M059J (cell line): ENCODE measurements at places on chromosomes 7 and 10.

DNA sequence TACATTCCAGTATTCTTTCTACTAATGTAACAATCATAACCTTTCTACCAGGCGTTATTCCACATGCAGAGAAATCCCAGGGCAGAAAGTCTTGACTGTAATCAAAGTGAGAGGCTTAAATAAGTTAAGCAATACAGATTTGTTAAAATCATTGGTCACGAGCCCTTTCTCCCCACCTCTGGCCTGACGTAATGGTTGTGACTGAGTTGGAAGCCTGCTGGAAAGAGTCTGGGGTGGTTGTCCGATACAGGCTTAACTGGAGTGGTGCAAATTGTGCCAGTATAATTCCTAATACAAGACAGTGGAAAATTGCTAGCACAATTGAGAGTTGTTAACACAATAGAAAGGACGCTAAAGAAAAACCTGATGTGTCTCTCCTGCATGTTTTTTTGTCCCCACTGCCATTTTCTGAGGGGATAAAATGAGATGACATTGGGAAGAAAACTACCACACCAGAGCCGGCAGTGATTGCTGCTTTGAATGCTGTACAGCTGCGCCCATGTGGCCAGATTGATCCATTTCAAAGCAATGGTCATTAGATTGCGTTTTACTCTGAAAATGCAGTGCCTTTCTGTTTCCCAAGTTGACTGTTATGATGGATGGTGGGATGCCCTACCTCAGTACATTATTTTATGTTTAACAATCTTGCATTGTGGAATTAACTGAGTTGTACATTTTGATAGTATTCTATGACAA is 190.8 kb downstream of the POU6F2 start:
- DNase-seq, result no peak

GRCh38 chr7:157441023-157441399 is 104.2 kb downstream of the DNAJB6 start:
- DNase-seq, result no peak

- no peak for DNase-seq
These were observed 64.3 kb downstream of the RGS10 start for GRCh38 chr10:119478111-119478802.

DNA sequence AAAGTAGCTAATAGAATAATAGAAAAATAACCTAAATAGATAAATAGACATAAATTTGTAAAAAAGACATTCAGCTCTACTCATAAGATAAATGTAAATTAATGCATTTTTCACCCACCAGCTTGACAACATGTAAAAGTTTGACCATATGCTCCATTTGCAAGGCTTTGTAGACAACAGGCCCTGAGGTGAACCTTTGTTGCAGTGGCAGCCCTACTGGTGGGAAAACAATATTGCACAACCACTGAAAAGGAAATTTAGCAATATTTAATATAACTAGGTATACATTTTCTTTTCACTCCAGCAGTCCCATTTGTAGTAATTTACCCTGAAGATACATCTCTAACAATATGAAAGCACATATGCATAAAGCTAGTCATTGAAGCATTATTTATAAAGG is 39.0 kb upstream of the ADRA2A start:
- DNase-seq, result no peak

- no peak for DNase-seq
These were observed 249.5 kb downstream of the LRRTM3 start for GRCh38 chr10:67175354-67175753.

DNA sequence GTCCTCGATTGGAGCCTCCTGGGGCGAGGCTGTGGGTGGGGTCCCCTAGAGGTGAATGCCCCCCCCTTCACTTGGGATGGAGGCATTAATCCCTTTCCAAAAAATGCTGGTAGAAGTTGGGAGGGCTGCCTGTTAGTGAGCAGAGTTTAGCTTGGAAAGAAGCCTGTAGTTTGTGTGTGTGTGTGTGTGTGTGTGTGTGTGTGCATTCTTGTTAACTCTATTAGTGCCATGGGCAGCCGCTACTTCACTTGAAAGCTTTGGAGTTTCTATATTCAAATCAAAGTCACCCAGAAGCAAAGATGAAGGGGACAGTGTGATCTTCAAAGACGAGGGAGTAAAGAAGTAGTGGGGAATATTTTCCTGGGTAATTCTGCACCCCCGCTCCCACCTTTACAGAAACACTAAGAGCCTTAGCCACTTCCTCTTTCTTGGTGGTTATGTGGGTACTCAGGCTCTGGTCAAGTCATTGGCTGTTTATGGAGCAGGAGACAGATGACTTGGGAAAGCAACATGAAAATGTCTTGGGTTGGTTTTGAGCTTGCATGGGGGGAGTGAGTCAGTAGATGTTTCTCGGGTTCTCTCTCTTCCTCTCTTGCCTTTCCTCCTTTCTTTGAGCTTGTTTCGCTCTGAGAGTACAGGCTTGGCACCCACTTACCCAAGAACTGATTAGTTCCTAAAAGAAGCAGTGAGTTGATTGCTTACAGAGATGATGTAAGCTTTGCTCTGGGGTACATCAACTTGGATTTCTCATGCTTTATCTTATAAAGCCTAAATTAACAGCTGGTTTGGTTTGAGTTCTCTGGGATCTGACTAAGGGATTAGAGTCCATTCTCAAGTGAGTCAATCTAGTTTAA is 35.9 kb downstream of the TCF7L2 start:
- peak; percentile 69 for DNase-seq

GRCh38 chr7:40418448-40418847 is 283.6 kb downstream of the SUGCT start:
- no peak for DNase-seq
